Putamen (tissue), 1 donor: ENCODE measurements at places on chromosomes 6 and 20.

GRCh38 chr20:57576617-57577550 is 16.0 kb downstream of the PCK1 start:
- DNase-seq = no peak

GRCh38 chr6:2353412-2354137 is 108.2 kb upstream of the GMDS start:
- DNase-seq = peak; percentile 68

DNA sequence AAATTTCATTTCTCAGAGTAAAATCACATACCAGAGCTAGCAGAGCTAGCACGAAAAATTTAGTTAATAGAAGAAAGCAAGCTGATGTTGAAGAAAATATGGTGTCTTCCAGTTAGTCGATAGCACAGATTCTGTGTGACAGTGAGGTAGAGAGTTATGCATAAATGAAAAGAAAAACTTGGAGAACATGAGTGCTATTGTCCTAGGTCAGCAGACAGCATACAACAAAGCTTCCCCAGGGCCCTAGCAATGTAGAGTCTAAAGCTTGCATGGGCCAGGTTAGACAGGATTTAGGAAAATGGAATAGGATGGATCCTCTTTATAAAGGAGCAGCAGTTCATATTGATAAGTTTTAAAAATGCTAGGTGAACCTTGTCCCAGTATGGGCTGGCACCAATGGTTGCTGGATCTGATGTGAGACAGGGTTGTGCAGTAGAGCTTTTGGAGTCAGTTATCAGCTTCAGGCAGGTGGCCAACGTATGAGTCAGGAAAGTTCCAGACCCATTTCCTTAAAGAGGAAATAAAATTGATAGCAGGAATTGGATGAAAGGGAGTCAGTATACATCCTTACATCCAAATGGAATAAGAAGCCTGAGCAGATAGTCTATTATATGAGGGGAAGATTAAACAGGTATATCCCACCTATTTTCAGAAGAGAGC is 277.2 kb downstream of the FRK start:
- DNase-seq = no peak

GRCh38 chr20:34574861-34575260 is 16.3 kb downstream of the MAP1LC3A start:
- DNase-seq = no peak

GRCh38 chr20:1900321-1900801 is 5.2 kb downstream of the SIRPA start:
- DNase-seq = peak; percentile 67

DNA sequence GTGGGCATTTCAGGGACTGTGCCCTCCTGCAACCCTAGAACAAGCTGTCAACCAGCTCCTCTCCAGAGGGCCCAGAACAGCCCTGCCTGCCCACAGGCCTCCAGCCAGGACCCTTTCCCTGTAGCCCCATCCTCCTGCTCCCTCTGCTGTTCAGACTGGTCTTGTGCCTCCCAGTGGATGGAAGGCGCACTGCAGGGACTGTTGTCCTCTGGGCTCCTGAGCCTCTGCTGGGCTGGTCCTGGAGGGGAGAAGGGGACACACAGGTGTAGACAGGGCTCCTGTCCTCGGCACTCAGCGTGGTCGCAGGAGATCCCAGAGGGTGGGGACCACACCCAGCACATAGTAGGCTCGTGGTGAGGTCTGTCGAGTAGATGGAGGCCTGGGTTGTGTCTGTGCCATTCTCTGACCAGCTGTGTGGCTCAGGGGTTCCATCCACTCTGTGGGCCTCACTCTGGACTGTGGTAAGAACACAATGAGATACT is 11.5 kb downstream of the ITPR3 start:
- DNase-seq = no peak
